ENCODE measurements at places on chromosomes 13 and 19. TPM values are rescaled to one million over a fixed set of nuclear protein-coding genes. Genes with fewer than 3 reads are reported as not detected.

GRCh38 chr13:20165417-20166257, 4.8 kb upstream of the GJA3 start:
- no peak for DNase-seq

CEACAM19 gene
- total RNA-seq, result 5.3 TPM

DNA sequence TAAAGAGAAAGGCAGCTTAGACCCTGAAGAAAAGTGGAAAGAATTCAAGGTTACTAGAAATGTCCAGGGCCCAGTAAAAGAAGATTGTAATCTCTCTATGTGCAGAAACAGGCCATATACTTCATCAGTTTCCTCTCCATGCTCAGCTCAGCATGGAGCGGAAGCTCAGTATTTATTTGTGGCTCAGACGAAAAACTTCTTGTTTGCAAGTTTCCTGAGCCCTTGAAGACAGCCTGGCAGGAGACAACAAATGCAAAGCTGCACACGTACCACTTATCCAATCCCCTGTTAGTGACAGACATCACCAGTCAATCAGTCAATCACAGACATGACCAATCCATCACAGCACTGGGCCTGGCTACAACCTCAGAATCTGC, 8.1 kb upstream of the KLF2 start:
- DNase-seq, result no peak

MBD3L3 gene
- not detected for total RNA-seq

DNA sequence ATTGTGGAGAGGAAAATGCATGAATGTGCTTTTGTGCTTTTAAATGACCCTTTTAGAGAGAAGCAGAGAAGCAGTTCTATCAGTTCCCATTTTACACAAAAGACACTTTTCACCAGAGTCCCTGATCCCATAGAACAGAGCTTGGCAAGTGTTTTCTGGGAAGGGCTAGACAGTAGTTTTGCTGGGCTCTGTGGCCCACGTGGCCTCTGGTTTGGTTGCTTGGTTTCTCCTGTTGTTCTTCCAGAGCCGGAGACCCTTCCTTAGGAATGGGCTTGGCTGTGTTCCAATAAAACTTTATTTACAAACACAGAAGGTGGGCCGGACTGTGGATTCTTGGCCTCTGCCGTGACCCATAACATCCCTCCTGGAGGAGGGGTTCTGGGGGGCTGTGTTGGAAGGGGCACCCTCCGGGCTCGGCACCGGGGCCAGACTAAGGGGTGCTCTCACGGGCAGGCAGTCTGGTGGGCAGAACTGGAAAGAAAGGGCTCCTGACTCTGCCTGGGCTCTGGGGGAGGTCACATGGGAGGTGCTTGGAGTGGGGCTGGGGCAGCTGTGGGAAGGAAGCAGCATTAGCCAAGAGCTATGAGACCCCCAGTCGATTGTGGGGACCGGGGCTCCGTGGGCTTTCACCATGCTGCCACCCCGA, 3.2 kb downstream of the SPPL2B start:
- no peak for DNase-seq

- peak; percentile 65 for DNase-seq
Measured at GRCh38 chr13:40101708-40102359, 446.4 kb downstream of the COG6 start.

KLF1 gene
- total RNA-seq, result not detected

SIGLECL1 gene
- total RNA-seq, result not detected

- DNase-seq, result peak; percentile 17
Measured at GRCh38 chr19:45901432-45901911, 941 bp downstream of the MYPOP start.

DIRAS1 gene
- 0.53 TPM for total RNA-seq

MATK gene
- not detected for total RNA-seq

CAB39L gene
- total RNA-seq, result 6.5 TPM

- DNase-seq, result peak; percentile 35
Measured at GRCh38 chr19:15264061-15264932, 32.0 kb upstream of the EPHX3 start.

ZNF763 gene
- 2.0 TPM for total RNA-seq

- DNase-seq, result no peak
Measured at GRCh38 chr19:45296355-45296754, 26.3 kb downstream of the CKM start.

DNA sequence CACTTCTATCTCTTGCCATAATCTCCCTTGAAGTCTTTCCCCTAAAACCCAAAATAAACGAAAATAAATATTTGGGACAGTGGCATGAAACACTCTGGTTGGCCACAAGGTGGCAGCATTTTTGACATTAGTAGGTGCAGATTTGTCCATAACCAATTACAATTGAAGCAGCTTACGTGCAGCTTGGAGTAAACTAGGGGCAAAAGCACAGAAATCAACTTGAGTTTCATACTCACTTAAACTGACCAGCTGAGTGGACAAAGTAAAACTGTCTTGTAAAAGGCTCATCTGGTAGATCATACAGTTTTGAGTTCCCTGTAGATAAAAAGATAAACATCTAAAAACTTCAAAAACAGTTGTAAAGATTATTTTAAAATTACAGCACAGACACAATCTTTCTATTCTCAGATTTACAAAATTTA, 18.8 kb downstream of the PDCD5 start:
- DNase-seq, result peak; percentile 23

- DNase-seq, result no peak
Measured at GRCh38 chr13:66102864-66103263, 1127.3 kb downstream of the PCDH9 start.

- DNase-seq, result no peak
Measured at GRCh38 chr19:1001538-1002166, 1.4 kb downstream of the GRIN3B start.

- no peak for DNase-seq
Measured at GRCh38 chr19:34474233-34474989, 7.1 kb upstream of the WTIP start.

GRCh38 chr13:33353210-33353609, 67.7 kb upstream of the STARD13 start:
- DNase-seq, result no peak

DNA sequence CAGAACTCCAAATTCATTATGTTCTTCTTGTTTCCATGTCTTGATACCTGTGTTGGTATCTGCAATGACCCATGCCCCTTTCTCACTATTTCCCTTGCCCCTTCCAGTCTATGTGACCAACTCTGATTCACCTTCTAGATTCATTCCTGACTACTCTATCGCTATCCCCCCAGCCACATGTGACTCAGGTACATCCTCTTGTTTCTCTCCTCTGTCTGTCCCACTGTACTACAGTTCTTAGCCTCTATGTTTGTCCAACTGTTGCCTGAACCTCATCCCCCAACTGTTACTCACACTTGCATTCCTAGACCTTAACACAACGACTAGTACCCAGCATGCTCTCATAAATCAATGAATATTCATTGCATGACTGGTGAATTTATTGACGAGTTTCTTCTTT, 10.0 kb upstream of the FLT3 start:
- no peak for DNase-seq

DNA sequence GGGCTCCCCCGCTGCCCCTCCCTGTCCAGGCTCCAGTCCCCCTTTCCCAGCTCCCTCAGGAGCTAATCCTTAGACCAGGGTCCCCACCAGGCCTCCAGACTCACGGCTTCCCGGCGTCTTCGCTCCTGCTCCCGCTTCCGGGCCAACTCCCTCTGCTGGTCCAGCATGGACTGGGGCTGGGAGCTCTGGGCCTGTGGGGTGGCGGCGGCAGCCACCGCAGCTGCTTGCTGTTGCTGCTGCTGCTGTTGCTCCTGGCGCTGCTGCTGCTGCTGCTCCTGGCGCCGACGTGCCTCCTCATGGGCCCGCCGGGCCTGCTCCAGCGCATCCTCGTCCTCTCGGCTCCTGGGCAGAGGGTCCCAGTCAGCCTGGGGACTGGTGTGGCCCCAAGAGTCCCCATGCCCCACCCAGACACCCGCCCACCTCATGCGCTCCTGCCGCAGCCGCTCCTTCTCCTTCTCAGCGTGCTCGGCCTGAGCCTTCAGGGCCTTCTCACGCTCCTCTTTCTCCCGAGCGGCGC, 6.4 kb upstream of the EPHX3 start:
- no peak for DNase-seq
